Upper lobe of right lung (tissue), 1 donor: ENCODE measurements at places on chromosomes 11 and 22. TPM values are rescaled to one million over a fixed set of nuclear protein-coding genes. Genes with fewer than 3 reads are reported as not detected.

GRCh38 chr11:32426819-32427615 is 8.3 kb downstream of the WT1 start:
- DNase-seq, result no peak
- H3K36me3 ChIP-seq, result no peaks in the 10 kb centered on the region
- H3K27ac ChIP-seq, result no peak overlapping the region
- no peaks in the 10 kb centered on the region for H3K4me1 ChIP-seq

GRCh38 chr11:131841028-131841427 is 470.6 kb downstream of the NTM start:
- no peaks in the 10 kb centered on the region for H3K27me3 ChIP-seq
- no peaks in the 10 kb centered on the region for H3K4me1 ChIP-seq
- H3K4me3 ChIP-seq, result no peak overlapping the region
- H3K36me3 ChIP-seq, result no peaks in the 10 kb centered on the region

DNA sequence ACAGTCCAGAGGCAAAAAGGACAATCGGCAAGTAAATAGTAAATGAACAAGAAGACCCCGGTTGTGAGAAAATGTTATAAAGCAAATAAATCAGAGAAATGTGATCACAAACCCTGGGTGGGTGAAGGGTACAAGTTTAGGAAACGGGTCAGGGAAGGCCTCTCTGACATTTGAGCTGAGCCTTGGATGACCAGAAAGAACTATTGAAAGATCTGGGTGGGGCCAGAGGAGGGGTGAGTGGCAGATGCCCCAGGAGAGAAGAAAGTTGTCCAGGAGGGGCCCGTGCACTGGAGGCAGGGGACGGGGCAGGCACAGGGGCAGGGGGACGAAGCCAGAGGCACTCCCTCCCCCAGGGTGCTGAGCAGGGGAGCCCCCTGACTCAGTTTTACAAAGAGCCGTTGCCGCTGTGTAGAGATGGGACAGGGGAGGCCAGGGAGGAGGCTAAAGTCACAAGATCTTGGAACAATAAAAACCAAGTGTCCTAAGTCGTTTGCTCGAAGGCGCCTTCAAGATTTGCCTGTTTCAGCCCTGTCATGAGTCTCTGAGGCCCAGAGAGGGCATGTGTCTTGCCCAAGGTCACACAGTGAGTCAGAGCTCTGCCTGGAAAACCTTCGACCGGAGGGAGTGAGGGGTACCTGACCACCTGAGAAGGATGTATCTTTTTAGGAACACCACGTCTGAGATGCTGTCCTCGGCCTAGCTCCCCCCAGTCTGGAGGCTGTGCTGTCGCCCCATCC is 10.8 kb upstream of the PDGFB start:
- peaks cover 8% of the 10 kb centered on the region for H3K27me3 ChIP-seq
- H3K4me1 ChIP-seq, result peaks cover 27% of the 10 kb centered on the region
- H3K27ac ChIP-seq, result peak overlapping the region; percentile 70
- H3K4me3 ChIP-seq, result no peak overlapping the region
- no peaks in the 10 kb centered on the region for H3K36me3 ChIP-seq
- no peak for DNase-seq

The DEUP1 gene
- total RNA-seq, result not detected
